ENCODE measurements at places on chromosomes 3 and 15. TPM values are rescaled to one million over a fixed set of nuclear protein-coding genes. Genes with fewer than 3 reads are reported as not detected.

DNA sequence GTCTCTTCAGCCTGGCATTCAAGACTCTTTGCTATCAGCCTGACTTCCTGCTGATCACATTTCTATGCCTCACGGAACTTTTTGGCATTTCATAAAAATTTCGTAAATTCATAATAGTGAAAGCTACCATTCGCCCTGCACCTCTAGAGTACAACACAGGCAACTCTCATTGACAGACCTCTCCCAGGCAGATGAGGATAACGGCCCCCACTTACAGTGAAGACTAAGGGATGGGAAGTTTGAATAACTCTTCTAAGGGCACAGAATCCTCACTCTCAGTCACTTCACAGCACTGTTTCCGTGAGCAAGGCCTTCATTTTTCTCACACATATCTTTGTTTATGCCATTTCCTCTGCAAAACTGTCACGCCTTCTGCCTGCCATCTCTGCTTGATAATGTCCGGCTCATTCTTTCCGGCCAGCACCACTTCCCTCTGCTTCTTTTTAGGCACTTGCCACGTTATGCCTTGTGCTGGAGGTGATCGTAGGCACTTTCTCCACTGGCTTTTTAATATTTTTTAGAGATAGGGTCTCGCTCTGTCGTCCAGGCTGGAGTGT, 224.1 kb upstream of the HES1 start:
- peaks cover 13% of the 10 kb centered on the region for H3K4me1 ChIP-seq
- peak overlapping the region; percentile 20 for H3K27ac ChIP-seq
- H3K27me3 ChIP-seq, result no peaks in the 10 kb centered on the region
- no peak for DNase-seq
- no peaks in the 10 kb centered on the region for H3K36me3 ChIP-seq
- no peak overlapping the region for H3K4me3 ChIP-seq

DNA sequence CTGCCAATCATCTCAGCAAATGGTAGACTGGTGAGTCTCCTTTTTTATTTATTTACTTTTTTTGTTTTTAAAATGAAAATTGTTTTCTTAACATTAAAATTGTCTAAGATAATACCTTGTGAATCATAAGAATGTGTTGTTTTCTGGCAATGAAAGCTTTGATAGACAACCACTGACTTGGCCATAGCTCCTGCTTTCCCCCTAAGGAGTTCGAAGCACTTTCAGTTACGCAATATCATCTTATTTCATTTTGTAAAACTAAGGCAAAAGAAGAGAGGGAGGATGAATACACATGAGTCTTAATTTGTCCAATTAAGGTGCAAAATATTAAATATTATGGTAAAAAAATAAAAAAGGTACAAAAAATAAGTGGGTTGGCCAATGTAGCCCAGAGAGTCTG, 74.8 kb upstream of the PLCL2 start:
- H3K27ac ChIP-seq, result no peak overlapping the region
- DNase-seq, result no peak
- H3K4me3 ChIP-seq, result no peak overlapping the region
- no peaks in the 10 kb centered on the region for H3K27me3 ChIP-seq

DNA sequence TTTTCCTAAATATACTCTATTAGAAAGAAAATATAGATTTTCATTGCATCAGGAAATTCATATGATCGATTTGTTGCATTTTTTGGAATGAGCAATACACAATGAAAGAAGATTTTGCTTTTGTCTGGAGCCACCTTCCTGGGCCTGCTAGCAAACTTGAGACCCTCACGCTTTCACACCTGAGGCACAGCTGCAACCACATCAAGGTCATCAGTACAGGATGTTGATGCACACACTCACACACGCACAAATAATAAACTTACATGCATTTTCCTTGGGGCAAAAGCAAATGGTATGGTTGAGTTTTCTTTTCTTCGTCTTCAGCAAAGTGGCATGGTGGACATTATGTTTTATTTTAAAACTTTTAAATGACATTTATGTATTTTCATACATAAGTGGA, 64.8 kb upstream of the SATB1 start:
- H3K27ac ChIP-seq, result no peak overlapping the region
- DNase-seq, result no peak
- H3K4me3 ChIP-seq, result no peak overlapping the region
- no peaks in the 10 kb centered on the region for H3K36me3 ChIP-seq
- H3K27me3 ChIP-seq, result no peaks in the 10 kb centered on the region

DNA sequence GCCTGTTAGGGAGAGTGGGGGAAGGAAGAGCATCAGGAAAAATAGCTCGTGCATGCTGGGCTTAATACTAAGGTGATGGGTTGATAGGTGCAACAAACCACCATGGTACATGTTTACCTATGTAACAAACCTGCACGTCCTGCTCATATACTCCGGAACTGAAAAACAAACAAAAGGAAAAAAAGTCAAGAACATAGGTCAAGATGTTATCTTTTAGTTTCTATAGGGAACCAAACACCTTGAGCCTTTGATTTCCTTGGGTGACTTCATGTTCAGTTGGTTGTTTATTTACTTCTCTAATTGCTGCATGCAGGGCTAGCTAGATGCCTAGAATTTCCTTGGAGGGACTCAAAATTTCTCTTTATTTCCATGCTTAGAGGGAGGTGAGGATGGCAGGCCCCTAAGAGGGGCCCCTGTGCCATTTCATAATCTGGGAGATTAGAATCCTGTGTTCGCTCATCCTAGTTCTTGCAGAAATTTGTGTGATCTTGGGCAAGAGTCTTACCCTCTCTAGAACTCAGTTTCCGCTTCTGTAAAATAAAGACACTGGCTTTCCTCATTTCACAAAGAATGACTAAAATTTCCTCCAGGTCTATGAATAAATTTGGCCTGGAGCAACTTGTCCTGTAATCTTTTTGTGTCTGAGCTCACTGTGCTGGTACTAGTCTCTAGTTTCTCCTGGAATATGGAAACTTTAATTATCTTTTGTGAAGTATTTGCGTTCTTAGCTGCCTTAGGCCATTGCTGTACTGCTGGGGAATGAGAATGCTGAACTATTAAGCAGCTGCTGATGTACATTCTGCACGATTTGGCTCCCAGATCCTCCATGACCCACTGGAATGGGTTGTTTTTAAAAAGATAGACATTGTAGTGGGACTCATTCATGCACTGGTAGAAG, 457.5 kb downstream of the EDEM1 start:
- no peak for DNase-seq
- H3K27ac ChIP-seq, result no peak overlapping the region
- H3K4me1 ChIP-seq, result no peaks in the 10 kb centered on the region
- no peak overlapping the region for H3K4me3 ChIP-seq

- H3K4me3 ChIP-seq, result no peak overlapping the region
- no peak overlapping the region for H3K27ac ChIP-seq
- no peaks in the 10 kb centered on the region for H3K4me1 ChIP-seq
- no peaks in the 10 kb centered on the region for H3K36me3 ChIP-seq
- H3K27me3 ChIP-seq, result no peaks in the 10 kb centered on the region
These were observed 362.0 kb upstream of the TMCO5A start for GRCh38 chr15:37572401-37572800.

The SST gene
- total RNA-seq, result not detected

The SLC12A8 gene
- 0.36 TPM for total RNA-seq

The SLC35G2 gene
- 0.14 TPM for total RNA-seq

All from CD4-positive, alpha-beta T cell (primary cell).